Anterior cingulate cortex (tissue), 58 donors: ENCODE measurements at places on chromosomes 13 and 19.
A peak's percentile ranks its signal among the peaks of the same experiment; 100 is the strongest.

GRCh38 chr19:3547301-3547731 is 8.3 kb downstream of the TEKTIP1 start:
- no peak for DNase-seq

- no peak for DNase-seq
Measured at GRCh38 chr13:41463838-41464602, 6.7 kb downstream of the RGCC start.

DNA sequence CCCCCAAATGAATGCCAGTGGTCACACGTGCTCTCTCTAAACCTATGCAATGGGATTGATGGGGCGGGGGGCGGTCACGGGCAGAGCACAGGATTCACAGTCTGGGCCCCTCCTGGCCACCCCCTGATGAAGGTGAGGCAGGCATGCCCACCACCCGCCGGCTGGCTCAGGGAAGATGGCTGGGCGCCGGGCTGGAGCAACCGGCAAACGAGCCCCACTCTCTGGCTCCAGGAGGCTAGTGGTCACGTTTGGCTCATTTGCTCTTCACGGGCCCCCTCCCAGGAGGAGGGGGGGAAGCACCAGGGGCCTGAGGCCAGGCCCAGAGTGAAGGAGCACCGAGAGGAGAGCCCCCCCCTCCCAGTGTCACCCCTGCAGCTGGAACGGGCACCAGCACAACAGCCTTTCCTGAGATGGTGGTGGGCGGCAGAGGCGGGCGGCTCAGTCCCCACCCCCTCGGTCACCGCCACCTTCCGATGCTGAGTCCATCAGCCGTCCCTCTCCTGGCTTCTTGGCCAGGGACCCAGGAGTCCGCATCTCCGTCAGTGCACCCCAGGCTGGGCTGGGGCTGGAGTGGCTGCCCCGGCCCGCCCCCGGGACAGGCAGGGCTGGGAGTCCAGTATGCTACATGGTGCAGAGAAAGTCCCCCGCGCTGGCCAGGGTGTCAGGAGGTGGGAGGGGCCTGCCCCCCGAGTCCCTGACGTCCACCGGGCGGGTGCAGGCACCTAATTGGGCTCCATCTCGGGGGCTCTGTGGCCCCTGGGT is 9.7 kb downstream of the BBC3 start:
- no peak for DNase-seq

- no peak for DNase-seq
Measured at GRCh38 chr13:106521095-106521799, 14.2 kb downstream of the EFNB2 start.

- DNase-seq, result no peak
Measured at GRCh38 chr13:88107570-88107969, 436.4 kb downstream of the SLITRK5 start.

- no peak for DNase-seq
Measured at GRCh38 chr19:52981329-52981728, 18.6 kb upstream of the ZNF816 start.

- no peak for DNase-seq
Measured at GRCh38 chr13:48436661-48437288, 23.9 kb upstream of the LPAR6 start.

DNA sequence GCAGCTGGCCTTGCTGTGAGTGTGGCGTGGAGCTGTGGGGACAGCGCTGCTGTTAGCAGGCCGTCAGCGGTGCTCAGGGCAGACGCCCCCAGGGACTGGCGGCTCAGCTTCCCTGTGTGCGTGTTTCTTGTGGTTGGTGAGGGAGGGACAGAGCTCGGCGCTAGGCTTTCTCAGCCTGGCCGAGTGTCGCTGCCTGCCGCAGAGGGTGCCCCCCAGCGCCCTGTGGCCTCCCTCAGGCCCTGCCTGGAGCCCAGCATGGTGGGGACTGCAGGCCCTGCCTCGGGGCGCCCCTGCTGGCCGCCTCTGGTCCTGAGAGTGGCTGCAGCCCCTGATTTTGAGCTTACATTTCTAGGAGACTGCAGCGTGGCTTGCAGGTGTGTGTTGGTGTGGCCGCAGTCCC is 35.5 kb downstream of the DOT1L start:
- no peak for DNase-seq

GRCh38 chr19:56692206-56692895 is 20.8 kb upstream of the ZNF835 start:
- DNase-seq, result peak; percentile 69

DNA sequence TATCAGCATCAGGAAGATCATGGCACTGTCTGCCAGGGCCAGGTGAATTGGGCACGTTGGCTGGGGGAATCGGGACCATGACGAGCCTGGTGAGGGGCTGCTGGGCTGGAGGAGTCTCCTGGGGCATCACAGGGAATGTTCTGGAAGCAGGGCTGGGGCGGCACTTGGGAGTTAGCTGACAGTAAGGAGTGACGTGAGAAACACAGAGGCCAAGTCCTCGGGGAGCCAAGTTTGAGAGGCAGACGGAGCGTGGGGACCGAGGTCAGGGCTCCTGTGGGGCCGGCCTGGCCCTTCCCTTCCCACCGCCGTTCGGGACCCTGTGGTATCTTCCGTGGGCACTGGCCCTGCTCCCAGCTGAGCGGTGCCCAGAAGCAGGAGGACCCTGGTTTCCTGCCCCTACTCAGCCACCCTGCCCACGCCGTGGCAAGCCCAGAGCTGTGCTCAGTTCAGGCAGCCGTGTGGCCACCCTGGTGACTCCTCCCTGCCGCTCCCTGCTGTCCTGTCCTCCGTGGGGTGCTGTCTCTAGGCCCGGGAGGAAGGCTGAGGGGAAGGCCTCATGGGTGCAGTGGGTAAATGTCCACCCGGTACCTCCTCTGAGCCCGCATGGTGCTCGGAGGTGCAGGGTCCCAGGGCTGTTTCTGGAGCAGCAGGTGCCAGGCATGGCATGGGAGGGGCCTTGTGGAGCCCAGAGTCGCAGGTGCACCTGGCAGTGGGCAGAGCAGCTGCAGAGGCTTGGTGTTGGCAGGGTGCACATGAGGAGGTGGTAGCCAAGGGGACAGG is 25.2 kb downstream of the CRTC1 start:
- DNase-seq, result no peak

DNA sequence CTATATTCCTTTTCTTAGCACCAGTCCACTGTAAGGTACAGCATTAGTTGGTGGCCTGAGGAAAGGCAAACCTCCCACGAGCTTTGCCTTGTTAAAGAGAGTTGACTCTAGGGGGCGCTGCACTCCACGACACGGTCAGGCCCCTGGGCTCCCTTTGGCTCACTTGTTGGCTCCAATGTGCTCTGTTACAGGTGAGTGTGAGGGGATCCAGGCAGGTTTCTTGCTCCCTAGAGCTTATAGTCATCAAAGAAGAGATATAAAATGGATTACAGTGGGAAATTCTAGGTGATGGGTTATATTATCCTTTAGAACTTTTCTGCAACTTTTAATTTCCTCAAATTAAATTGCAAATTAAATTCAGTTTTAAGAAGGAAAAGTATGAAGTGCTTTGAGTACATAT is 3.7 kb downstream of the WDR87 start:
- peak; percentile 41 for DNase-seq

DNA sequence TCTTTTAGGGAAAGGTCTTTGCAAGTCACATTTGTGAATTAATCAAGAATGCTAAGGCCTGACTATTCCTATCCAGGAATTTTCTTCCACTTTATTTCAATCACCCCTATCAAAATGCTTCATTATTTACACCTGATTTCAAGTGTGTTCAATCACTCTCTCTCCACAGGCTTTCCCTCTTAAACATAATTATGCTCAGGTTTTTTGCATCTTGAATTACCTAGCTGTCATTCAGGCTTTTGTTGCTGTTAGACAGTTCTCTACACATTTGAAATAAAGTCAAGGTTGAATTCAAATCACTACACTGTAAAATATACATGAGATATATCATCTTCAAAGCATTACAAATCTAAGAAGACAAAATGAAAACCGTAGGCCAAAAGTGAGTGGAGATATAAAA is 941.3 kb upstream of the SLITRK1 start:
- no peak for DNase-seq

DNA sequence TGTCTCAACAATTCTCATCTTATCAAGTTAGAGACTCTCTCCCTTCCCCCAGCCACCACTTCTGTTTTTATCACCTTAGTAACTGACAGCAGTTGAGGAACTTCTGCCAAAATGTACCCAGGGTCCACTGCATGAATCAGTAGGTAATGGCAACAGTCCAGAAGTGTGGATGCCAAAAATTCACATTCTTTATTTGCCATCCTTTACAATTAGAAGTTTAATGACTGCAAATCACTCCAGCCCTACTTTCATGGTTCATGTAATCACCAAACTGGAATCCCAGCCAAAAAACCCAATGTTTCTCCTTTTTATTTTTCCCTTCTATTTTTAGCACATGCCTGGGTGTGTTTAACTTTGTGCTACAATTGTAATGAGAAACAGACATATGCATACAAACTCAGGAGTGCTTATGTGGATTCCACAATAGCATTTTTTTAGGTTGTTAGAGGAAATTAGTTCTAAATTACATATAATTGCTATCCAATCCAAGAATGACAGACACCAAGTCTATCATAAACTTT is 243.5 kb downstream of the RGCC start:
- no peak for DNase-seq

GRCh38 chr13:21055016-21055415 is 6.4 kb downstream of the LATS2 start:
- no peak for DNase-seq

DNA sequence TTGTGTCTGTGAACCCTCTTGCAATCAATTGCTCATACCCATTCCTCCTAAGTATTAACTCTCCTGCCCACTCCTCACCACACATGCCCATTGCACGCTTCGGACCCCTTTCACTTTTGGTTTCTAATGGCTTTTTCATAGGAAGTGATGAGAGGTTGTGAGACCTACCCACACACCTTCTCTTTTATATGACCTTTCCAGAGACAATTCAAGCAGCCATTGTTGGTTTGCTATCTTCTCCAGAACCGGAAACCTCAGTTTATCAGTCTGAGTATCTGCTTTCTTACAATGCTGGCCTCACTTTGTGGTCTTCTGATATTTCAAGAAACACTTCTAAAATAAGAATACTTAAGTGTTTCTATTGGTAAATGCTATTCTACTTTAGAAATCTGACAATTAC is 1550.8 kb upstream of the SLC10A2 start:
- no peak for DNase-seq

GRCh38 chr13:97460004-97460775 is 26.2 kb downstream of the RAP2A start:
- no peak for DNase-seq

DNA sequence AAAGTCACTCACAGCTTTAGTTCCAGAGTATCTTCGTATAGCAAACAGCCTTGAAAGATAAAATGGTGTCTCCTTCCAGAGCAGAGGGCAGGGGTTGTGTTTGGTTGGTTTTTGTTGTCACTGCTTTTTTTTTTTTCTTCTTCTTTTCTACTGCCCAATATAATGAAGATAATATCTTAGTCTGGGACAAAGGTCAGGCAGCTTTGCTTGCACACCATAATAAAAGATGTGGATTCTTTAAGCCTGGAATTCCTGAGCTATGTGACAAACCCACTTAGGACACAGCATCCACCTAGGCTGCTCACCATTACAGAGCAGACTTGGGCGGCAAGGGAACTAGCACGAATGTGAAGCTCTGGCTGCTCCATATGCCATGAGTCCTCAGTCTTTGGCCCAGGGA is 165.6 kb upstream of the MIR17HG start:
- DNase-seq, result no peak

DNA sequence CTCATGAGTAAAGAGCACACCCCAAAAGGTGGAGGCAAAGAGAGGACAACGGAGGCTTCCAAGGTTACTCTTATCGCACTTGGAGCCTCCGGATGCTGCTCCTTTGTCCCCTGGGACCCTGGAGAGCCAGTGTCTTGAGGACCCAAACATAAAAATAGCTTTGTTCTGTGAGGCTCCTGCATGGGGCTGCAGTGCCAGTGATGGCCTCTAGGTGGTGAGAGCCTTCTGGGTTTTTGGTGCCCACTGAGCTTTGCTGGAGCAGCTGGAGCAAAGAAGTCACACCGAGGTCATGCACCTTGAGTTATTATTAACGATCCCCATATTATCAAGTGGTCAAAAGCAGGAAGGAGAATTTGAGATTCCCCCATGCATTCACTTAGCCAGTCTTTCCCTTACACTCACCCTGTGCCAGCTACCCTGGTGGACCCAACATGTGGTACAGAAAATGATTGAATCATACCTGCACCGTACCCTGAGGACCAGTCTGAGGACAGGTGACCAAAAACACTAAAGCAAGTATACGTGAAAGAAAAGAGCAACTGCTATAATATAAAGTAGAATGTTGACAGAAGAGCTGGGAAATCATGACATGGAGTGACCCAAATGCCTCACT is 41.5 kb downstream of the ZNF682 start:
- no peak for DNase-seq

- DNase-seq, result no peak
Measured at GRCh38 chr19:32289566-32290210, 55.7 kb upstream of the ZNF507 start.

GRCh38 chr13:72156760-72157159 is 289.8 kb upstream of the DACH1 start:
- no peak for DNase-seq

DNA sequence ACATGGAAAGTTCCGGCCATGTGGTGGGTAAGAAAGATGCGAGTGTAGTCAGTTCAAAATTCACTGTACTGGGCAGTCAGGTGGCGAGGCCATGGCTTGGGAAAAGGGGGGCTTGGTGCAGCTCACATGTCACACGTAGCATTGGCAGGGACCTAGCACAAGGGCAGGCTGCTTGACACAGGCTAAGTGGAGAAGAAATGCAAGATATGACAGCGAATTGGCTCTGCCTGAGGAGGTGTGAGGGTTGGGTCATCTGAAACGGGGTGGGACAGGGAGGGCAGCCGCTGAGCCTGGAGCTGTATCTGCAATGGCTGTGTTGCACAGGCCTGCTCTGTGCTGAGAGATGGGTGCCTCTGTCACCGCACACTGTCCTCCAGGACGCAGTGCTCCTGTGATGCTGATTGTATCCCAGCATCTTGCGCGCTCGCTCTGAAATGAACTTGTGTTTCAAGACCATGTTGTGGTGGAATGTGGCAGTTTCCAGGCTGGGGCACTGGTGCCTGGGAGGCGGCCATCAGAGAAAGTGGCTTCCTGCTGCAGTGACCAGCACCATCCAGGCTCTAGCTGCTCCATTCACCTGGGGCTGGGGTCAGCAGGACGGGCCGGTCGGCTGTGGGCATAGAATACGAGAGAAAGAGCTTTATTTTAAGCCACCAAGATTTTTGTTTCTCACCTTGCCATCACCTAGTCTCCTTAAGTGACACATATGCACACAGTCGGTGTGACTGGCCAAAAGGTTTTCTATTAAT is 70.3 kb downstream of the TEX29 start:
- no peak for DNase-seq
